HFFc6 (cell line): ENCODE measurements at places on chromosomes 3 and 15. TPM values are rescaled to one million over a fixed set of nuclear protein-coding genes. Genes with fewer than 3 reads are reported as not detected.
A peak's percentile ranks its signal among the peaks of the same experiment; 100 is the strongest.

GRCh38 chr3:105030211-105030610, 336.5 kb upstream of the ALCAM start:
- no peak for DNase-seq

GRCh38 chr15:51869060-51869421, 39.6 kb downstream of the TMOD3 start:
- peak; percentile 86 for DNase-seq

- DNase-seq = no peak
These were observed 112.7 kb downstream of the TNIK start for GRCh38 chr3:171347301-171348039.

- DNase-seq = no peak
These were observed 9.5 kb upstream of the ROPN1B start for GRCh38 chr3:125959317-125960065.

GRCh38 chr3:58652624-58653023, 13.9 kb downstream of the FAM3D start:
- DNase-seq = no peak

- no peak for DNase-seq
These were observed 91.3 kb upstream of the SLC4A7 start for GRCh38 chr3:27575499-27575898.

GRCh38 chr3:119613201-119613600, 15.5 kb downstream of the PLA1A start:
- no peak for DNase-seq

- no peak for DNase-seq
These were observed 7.5 kb downstream of the ZNF710 start for GRCh38 chr15:90008607-90009006.

DNA sequence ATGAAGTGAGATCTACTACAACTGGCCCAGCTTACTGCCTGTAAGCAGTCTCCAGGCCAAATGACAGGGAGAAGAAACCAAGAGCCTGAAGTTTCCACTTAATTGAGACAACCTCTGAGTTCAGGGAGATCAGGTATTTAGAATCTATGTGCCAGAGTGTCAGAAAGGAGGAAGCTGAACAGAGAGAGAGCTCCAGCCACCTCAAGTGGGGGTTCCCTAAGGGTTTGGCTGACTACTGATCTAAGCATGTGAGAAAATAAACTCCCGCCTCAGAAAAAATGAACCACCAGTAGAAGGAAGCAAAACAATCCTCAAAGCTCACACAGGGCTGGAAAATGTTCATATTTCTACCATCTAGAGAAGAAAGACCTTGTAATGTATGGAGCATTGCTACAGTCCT, 25.0 kb downstream of the ADAM10 start:
- peak; percentile 8 for DNase-seq

DNA sequence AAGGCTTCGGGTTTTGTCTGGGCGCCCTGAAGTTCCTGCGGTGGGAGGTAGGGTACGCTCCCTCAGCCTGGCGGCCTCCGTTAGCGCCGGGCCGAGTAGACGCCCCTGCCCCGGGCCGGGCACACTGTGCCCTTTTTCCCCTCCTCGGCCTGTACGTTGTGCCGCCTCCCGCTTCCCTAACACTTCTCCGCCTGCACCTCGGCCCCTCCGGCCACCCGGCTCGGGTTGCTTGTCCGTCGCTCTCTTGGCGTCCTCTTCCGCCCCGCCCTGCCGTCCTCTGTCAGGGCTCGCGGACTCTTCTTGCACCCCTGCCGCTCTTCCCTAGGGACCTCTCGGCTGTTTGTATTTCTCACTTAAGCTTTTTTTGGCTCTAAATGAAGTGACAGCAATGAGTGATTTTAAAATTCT, 384 bp downstream of the KNL1 start:
- peak; percentile 36 for DNase-seq

DNA sequence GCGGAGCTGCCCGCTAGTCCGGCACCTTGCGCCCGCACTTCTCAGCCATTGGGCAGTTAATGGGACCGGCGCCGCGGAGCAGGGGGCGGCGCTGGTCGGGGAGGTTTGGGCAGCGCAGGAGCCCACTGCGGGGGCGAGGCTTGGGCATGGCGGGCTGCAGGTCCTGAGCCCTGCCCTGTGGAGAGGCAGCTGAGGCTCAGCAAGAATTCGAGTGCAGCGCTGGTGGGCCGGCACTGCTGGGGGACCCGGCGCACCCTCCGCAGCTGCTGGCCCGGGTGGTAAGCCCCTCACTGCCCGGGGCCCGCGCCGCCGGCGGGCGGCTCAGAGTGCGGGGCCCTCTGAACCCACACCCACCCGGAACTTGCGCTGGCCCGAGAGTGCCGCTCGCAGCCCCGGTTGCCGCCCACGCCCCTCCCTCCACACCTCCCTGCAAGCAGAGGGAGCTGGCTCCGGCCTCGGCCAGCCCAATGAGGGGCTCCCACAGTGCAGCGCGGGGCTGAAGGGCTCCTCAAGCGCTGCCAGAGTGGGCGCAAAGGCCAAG, 835.0 kb downstream of the TBL1XR1 start:
- DNase-seq = no peak

DNA sequence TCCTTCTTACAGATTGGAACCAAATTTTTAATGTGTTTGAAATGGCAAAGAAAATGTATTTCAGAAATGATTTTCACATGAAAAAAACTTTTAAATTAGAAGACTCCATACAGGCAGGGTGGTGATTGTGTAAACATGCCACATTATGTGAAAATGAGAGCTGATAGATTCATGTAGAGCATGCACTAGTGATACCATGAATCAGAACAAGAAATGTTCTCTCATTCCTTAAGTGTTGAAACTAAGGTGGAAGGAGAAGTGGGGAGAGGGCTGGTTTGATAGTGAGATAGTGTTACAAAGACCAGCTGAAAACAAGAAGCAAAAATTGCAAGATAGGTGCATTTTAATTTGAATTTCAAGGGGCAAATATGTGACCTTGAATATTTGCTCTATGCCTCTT, 100.3 kb downstream of the CCNL1 start:
- no peak for DNase-seq

GRCh38 chr3:77321646-77322045, 281.7 kb downstream of the ROBO2 start:
- no peak for DNase-seq

DNA sequence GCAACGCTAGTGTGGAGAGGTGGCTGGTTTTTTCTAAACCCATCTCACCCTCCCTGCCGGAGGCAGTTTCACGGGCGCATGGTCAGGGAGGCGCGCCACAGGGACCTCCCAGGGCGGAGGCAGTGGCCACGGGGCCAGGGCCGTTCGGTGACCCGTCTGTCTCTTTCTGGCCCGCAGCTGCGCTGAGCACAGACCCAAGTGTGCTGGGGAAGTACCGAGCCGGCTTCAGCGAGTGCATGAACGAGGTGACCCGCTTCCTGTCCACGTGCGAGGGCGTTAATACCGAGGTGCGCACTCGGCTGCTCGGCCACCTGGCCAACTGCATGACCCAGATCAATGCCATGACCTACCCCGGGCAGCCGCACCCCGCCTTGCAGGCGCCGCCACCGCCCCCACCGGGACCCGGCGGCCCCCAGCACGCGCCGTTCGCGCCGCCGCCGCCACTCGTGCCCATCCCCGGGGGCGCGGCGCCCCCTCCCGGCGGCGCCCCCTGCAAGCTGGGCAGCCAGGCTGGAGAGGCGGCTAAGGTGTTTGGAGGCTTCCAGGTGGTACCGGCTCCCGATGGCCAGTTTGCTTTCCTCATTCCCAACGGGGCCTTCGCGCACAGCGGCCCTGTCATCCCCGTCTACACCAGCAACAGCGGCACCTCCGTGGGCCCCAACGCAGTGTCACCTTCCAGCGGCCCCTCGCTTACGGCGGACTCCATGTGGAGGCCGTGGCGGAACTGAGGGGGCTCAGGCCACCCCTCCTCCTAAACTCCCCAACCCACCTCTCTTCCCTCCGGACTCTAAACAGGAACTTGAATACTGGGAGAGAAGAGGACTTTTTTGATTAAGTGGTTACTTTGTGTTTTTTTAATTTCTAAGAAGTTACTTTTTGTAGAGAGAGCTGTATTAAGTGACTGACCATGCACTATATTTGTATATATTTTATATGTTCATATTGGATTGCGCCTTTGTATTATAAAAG, 1.8 kb downstream of the HES1 start:
- peak; percentile 40 for DNase-seq

DNA sequence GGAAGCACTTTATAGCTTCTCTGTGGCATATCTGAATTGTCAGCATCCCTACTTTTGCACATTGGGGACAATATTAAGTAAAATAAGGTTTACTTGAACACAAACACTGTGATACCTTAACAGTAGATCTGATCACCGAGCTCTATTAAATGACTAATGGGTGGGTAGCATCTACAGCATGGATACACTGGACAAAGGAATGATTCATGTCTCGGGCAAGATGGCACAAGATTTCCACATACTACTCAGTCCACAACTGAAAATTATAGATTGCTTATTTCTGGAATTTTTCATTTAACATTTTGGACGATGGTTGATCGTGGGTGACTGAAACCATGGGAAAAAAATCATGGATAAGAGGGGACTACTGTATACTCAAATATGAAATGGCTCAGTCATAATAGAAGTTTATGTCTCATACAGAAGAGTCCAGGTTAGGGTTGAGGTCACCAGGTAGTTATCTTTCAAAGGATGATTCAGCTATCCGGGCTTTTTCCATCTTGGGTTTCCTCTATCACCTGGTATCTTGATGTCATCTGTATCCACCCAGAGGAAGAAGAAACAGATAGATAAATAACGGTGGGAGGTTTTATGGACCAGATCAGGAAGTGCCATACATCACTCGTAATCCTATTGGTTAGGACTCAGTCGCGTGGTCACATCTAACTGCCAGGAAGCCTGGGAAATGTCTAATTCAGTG, 320.0 kb upstream of the RARB start:
- DNase-seq = no peak

- peak; percentile 19 for DNase-seq
These were observed 74.2 kb upstream of the IL12A start for GRCh38 chr3:159914426-159914825.

DNA sequence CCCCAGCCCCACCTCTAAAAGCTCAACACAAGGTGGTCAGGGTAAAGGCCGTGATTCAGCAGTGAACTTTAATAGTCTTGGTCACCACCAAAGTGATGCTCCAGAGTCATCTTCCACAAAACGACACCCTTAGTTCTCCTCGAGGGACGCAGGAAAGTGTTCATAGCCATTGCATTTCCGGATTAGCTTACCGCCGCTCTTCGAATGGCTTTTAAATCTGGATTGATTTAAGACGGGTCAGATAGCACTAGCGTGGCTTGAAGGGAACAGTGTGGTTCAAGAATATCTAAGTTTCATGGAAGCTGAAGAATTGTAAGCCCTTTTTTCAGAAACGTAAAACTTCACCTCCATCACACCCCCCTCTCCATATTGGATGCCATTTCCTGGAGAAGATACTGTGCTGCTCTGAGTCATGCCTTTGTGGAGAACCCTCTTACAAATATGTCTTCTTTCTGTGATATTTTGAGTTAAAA, 829 bp downstream of the RNF7 start:
- DNase-seq = peak; percentile 34

GRCh38 chr3:45442679-45443253, 54.4 kb downstream of the LARS2 start:
- DNase-seq = no peak

DNA sequence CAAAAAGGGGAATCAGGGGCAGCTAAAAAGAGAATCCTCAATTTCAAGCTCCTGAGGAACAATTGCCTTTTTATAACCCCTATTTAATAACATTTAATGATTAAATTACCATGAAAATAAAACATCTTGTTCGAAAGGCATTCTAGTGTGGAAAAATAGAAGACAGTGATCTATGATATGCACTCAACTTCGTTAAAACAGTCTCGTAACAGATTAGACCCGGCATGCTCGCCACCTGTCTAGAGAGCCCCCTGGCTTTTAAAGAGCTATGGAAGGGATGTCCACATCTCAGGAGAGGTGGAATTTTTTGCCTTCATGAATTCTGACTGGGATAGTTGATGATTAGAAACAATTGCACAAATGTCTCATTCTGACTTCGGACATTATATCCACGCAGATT, 153.7 kb upstream of the MDFIC2 start:
- DNase-seq = no peak

DNA sequence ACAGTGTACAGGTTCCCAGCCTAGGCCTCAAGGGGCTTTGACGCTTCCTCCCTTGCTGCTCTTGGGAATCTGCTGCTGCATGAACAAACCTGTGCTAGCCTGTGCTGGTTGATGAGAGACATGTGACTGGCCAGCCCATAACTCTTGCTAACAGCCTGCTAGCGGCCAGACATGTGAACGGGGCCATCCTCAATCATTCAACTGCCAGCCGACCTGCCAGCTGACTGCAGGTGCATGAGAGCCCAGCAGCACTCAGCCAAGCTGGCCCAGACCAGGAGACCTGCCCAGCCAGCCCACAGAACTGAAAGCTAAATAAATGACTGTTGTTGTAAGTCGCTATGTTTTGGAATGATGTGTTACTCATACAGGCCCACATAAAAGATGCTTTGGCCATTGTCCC, 82.4 kb upstream of the DLG1 start:
- DNase-seq = no peak

DNA sequence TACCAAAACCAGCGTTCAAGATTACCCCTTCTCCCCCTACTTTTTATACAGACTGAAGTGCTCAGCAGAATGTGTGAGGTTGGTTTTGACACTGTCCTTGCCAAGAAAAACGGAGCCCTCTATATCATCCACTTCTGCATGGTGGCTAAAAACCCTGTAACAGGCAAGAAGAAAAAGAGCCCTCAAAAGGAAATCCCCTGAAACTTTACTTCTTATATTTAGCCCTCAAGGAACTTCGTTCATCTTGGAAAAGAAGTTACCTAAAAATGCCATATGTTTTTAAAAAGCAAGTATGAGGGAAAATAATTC, 473.6 kb downstream of the FOXP1 start:
- no peak for DNase-seq

GRCh38 chr3:19559724-19560442, 374.1 kb downstream of the EFHB start:
- DNase-seq = no peak

DNA sequence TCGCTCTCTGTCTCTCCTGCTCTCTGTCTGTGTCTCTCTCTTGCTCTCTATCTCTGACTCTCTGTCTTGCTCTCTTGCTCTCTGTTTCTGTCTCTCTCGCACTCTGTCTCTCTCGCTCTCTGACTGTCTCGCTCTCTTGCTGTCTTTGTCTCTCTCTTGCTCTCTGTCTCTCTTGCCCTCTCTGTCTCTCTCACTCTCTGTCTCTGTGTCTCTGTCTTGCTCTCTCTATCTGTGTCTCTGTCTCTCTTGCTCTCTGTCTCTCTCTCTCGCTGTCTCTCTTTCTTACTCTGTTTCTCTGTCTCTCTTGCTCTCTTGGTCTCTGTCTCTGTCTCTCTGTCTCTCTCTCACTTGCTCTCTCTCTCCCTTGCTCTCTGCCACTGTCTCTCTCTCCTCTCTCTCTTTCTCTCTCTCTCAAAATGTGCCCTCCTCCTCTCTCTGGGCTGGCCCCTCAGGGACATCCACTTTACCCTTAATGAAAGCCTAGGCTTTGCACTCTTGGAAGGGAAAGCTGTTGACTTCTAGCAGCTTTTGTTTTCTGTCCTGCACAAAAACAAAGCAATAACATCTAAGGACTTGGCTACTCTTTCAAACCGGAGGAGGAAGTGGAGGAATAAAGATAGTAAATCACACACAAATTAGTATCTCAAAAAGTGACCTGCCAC, 73.9 kb upstream of the NR2E3 start:
- DNase-seq = no peak

PRR20G gene
- total RNA-seq = not detected in 2 replicates

BRK1 gene
- 161 to 176 TPM (median 171 TPM) in 3 replicates for total RNA-seq

C3orf49 gene
- total RNA-seq = not detected in 3 replicates

GOLGA8T gene
- not detected in 3 replicates for total RNA-seq

GPR176 gene
- 169 to 193 TPM (median 171 TPM) in 3 replicates for total RNA-seq

UQCRC1 gene
- total RNA-seq = 237 to 281 TPM (median 259 TPM) in 3 replicates

C15orf62 gene
- total RNA-seq = 0.20 TPM in 1 of 2 replicates, not detected in the other

PLA1A gene
- not detected in 3 replicates for total RNA-seq

PRICKLE2 gene
- 15.6 to 17.7 TPM (median 16.8 TPM) in 3 replicates for total RNA-seq

KBTBD13 gene
- total RNA-seq = not detected in 3 replicates

KNG1 gene
- not detected in 3 replicates for total RNA-seq

CCRL2 gene
- total RNA-seq = not detected in 3 replicates
